H7 (cell line): ENCODE measurements at places on chromosomes 12 and 14. TPM values are rescaled to one million over a fixed set of nuclear protein-coding genes. Genes with fewer than 3 reads are reported as not detected.

The CCDC184 gene
- total RNA-seq: 0.07 and 0.17 TPM in 2 replicates

The NPFF gene
- not detected in 2 replicates for total RNA-seq

The CGRRF1 gene
- total RNA-seq: 9.1 and 17.7 TPM in 2 replicates

The NRXN3 gene
- total RNA-seq: 0.80 and 0.89 TPM in 2 replicates

The RAD9B gene
- not detected in 2 replicates for total RNA-seq

DNA sequence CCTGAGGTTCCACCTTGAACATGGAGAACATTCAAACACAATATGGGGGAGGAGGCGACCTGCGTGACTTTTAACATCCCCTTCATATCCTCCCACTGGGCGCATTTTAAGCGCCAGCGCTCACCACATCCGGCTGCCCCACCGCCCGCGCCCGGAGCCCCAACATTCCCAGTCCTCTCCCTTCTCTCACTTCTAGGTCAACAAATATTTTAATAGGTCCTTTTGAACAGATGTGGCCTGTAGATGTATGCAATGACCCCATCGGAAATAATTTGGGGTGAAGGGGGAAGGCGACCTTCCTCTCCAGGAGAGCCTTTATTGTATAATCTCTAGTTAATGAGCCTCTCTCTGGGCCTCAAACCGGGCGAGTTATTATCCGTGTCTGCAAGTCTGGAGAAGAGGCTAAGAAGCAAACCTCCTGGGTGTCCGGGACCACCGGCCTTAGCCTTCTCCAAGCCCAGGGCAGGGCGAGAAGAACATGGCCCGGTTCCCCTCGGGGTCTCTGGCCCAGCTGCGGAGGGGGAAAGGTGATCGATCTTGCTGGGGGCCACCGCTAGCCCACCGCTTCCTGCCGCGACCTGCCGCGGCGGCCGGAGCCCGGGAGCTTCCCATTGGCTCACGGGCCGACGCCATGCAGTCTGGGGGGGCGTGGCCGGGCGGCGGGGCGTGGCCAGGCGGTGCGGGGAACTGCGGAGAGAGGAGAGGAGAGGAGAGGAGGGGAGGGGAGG lies 83.2 kb upstream of the HMGA2 start:
- peak; percentile 97 for DNase-seq

DNA sequence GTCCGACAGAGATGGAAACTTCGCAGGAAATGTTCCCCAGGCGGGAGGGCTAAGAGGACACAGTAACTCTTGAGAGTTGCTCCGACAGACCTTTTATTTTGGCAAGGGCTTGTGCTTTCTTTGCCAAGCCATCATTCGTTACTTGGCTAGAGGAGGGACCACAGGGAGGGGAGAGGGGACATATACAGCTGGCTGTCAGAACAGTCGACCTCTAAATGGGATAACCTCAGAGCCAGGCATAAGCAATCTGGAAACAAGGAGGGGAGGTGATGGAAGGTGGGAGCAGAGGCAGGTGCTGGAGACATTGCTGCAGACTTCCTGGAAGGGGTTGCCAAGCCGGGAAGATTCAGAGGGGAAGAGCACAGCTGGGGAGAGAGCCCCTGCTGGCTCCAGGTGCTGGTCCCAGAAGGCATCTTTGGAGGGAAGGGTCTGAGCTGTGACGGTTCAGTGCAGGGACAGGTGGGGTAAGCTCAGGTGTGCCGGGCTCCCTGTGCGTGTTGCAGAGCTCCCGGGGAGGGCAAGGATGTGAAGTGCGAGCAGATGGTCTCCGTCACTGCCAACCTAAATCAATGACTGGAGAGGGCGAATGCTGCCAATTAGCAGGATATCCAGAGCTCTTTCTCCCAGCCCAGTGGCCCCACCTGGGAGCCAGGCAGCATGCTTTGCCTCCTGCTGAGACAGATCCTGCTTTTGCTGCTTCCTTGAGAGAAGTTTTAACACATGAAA lies 50.1 kb downstream of the CHST11 start:
- DNase-seq: peak; percentile 53

- no peak for DNase-seq
Measured at GRCh38 chr14:81454572-81455218, 54.6 kb upstream of the STON2 start.

- no peak for DNase-seq
Measured at GRCh38 chr14:23639891-23640523, 3.8 kb downstream of the DHRS2 start.

- DNase-seq: no peak
Measured at GRCh38 chr12:19941096-19941495, 427.2 kb upstream of the PDE3A start.

GRCh38 chr12:5690240-5690639 lies 254.8 kb downstream of the ANO2 start:
- DNase-seq: no peak

DNA sequence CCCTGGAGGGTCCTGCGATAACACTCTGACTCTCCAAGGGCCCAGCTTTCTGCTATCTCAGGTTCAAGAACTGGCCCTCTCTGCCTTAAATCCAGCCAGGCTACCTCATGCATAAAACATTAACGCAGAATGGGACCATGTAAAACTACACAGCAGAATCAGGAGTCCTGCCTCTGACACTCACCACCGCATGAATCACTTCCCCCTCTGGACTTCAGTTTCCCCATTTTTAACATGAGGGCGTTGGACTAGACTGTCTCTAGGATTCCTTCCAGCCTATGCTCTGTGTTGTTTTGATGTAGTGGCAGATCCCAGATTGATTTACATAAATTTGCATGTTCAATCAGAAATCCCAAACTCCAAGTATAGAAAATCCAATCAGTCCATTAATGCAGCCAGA lies 3.3 kb downstream of the NCKAP5L start:
- no peak for DNase-seq

DNA sequence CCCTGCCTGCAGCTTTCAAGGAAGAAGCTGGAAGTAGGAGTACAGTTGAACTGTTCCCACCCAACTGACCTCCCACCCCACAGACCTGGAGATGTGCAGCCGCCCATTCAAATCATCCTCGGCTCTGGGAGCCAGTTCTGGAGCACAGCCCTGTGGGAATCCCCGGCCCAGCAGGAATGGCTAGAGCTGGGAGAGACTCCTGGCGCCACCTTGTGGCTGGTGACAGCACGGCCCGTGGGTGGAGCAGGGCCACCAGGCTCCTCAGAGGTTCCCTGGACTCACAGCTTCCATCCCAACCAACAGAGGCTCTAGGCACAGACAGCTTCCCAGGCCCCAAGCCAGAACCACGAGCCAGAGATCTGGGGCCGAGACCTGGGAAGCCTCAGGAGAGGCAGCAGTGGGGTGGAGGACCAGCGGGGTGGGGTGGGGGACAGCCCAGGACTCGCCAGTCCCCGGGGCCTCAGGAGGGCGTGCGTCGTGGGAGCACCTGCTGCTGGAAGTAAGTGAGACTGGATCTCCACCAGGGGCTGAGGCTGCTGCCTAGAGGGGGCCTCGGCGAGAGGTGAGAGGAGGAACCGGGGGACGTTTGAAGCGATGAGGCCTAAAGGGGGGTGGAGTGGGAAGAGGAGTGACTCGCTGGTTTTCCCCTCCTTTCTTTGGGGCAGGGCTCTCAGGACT lies 43.4 kb downstream of the RNF34 start:
- peak; percentile 98 for DNase-seq
